Occipital lobe (tissue), 3 donors: ENCODE measurements at places on chromosomes 7 and 10. TPM values are rescaled to one million over a fixed set of nuclear protein-coding genes. Genes with fewer than 3 reads are reported as not detected.

DNA sequence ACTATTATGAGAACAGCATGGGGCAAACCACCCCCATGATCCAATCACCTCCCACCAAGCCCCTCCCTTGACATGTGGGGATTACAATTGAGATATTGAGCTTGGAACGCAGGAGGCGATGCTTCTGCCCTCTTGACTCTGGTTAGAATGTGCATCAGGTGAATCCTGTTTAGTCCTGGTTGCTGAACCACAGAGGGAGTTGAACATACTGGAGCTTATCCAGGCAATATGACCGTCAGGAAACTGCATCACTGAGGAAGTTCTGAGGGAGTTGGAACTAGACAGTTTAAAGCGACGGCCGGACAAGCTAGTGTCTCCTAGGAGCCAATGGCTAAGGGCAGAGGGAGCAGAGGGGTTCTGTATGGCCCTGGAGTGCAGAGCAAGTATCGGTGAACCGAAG lies 31.8 kb upstream of the GARS1 start:
- DNase-seq, result no peak

DNA sequence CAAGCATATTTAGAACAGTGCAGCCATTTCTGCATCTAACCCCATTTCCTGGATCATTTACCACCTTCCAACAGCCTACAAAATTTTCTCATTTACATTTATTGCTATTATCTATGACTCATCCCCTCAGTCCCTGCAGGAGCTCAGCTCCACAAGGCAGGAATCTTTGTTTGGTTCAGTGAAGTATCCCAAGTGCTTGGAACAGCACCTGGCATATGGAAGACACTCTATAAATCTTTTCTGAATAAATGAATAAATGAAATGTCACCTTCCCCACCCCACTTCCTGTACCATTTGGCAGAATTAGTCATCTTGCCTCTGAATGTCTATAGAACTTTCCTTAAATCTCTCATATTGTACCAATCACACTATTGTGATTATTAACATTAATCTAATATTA lies 110.7 kb downstream of the HIP1 start:
- no peak for DNase-seq

DNA sequence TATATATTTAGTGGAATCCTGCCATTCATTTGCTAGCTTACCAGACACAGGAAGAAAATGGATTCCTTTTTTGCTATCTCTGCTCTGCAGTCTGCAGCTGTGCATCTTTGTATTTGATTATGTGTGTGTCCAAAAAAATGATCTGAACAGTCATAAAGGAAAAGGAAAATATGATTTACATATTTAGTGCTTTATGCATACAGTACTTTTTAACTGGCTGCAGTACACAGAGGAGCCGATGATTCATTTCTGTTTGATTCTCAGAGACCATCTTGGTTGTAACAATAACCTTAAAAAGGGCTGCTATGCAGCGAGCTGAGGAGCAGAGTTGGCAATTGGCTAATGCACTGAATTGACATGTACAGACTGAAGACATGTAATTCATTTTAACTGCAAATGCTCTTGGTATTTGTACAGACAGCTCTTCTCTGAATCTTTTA lies 151.3 kb upstream of the FZD1 start:
- DNase-seq, result no peak

GRCh38 chr7:322111-322671 lies 32.2 kb downstream of the FOXL3 start:
- peak; percentile 41 for DNase-seq

GRCh38 chr10:79346388-79347225 lies 662 bp upstream of the PPIF start:
- DNase-seq, result no peak

- DNase-seq, result no peak
These were observed 13.5 kb downstream of the KCNH2 start for GRCh38 chr7:150964593-150965111.

- no peak for DNase-seq
These were observed 487.8 kb downstream of the ZNF33B start for GRCh38 chr10:42150428-42151061.

- no peak for DNase-seq
These were observed 243.1 kb downstream of the CTNNA3 start for GRCh38 chr10:67452892-67453291.

- DNase-seq, result peak; percentile 34
These were observed 43.7 kb downstream of the CH25H start for GRCh38 chr10:89163265-89163995.

DNA sequence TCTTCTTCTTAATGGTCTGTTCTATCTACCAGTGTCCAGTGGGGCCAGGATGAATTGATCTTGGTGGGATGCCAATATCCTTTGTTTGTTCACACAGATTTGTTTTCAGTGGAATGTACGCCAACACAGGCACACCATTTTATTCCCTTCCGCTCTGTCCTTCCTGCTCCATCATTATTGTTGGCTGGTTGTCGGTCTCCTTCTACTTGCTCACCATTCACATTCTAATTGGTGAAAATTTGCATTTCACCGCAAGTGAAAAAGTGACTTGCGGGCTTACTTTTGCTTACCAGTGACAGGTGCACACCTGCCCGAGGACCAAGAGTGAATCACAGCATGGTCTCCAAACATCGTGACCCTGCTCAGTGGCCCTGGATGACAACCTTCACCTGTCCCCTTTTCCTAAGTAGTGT lies 148.3 kb downstream of the NOC3L start:
- DNase-seq, result no peak

DNA sequence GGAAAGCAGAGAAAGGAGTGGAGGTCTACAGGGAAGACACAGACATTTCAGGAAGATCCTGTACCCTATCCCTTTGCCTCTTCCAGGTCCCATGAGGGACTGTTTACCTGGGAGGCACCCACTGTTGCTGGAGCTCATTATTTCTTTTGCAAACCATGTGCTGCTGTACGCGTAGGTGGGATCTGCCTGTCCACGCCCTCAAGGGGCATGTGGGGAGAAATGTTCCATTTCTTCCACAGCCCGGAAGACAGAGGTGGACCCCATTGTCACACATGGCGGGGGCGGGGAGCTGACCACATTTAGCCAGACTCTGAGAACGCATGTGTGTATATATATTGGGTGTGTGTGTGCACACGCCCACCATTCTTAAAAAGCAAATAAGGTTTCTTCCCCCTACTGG lies 2.0 kb downstream of the PLXNA4 start:
- no peak for DNase-seq

- DNase-seq, result no peak
These were observed 3.0 kb downstream of the BUB3 start for GRCh38 chr10:123157210-123157609.

GRCh38 chr7:28830846-28831245 lies 127.3 kb downstream of the TRIL start:
- DNase-seq, result no peak

- DNase-seq, result no peak
These were observed 197.5 kb downstream of the GRID1 start for GRCh38 chr10:86169066-86169465.

GRCh38 chr10:110631934-110632333 lies 12.2 kb upstream of the RBM20 start:
- no peak for DNase-seq

DNA sequence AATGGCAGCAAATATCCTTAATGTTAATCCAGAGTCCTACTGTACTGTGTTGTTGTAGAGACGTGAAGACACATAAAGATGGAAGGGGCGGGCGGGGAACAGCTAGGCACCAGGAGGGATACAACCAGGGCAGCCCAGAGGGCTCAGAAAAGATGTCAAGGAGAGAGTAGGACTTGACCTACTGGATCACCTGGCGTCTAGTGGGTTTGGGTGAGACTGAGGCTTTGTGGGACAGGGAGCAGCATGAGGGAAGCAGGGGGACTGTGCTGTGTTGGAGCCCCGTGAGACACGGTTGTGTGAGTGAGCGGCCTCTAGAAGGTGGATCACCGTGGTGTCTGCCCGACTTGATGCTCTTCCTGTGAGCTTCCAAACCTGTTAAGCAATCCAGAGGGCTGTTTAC lies 68.0 kb downstream of the PTPRE start:
- no peak for DNase-seq

DNA sequence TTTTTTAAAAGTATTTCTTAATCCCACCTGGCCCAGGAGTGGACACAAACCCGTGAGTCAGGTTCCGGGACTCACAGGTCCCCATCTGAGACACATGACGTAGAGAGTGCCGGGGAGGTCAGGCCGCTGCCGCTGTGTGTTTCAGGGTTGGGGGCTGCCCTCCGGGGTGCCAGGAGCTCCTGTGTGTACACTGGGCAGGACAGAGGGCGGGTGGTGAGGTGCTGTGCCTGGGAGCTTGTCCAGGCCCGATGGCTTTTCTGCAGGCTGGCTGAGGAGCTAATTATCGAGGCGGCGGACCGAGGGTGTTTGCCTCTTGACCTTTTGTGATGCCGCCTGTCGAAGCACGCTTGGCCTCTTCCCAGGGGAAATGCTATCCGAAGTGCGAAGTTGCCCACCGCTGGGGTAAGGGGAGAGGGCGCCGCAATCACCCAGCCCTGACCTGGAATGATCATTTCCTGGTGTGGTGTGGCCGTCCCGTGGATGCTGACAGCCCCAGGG lies 42.1 kb downstream of the FOXL3 start:
- DNase-seq, result no peak

GRCh38 chr10:106336874-106337273 lies 827.6 kb downstream of the SORCS1 start:
- no peak for DNase-seq

KBTBD2 gene
- 113 TPM for total RNA-seq

DENND11 gene
- total RNA-seq, result 47.7 TPM

CTBP2 gene
- 52.9 TPM for total RNA-seq

OR2A1 gene
- total RNA-seq, result not detected

DMBT1 gene
- total RNA-seq, result 0.16 TPM
